ENCODE measurements at places on chromosomes 7 and 10.
A peak's percentile ranks its signal among the peaks of the same experiment; 100 is the strongest.

- peak; percentile 64 for DNase-seq
These were observed 11.7 kb downstream of the ADIRF start for GRCh38 chr10:86979977-86980448.

DNA sequence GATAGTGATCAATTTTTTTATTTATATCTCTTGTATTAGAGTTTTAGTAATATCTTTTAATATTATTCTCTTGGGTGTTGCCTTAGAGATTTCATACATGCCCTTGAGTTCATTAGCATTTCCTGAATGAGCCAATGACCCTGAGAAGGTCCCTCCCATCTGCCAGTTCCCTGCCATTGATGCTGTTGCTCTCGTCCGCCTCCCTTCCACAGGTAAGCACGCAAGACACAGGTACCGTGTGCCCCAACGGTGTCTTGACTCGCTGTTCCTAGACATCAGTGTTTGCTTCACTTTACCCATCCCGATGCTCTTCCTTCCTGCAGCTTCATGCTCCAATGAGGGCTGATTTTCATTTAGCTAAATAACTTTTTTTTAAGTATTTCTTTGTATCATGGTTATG, 19.7 kb upstream of the PWWP2B start:
- no peak for DNase-seq

GRCh38 chr7:27269455-27269854, 26.9 kb downstream of the EVX1 start:
- DNase-seq: no peak

GRCh38 chr10:7030134-7030855, 380.5 kb downstream of the SFMBT2 start:
- DNase-seq: no peak

GRCh38 chr7:51234139-51234538, 82.5 kb downstream of the COBL start:
- no peak for DNase-seq

DNA sequence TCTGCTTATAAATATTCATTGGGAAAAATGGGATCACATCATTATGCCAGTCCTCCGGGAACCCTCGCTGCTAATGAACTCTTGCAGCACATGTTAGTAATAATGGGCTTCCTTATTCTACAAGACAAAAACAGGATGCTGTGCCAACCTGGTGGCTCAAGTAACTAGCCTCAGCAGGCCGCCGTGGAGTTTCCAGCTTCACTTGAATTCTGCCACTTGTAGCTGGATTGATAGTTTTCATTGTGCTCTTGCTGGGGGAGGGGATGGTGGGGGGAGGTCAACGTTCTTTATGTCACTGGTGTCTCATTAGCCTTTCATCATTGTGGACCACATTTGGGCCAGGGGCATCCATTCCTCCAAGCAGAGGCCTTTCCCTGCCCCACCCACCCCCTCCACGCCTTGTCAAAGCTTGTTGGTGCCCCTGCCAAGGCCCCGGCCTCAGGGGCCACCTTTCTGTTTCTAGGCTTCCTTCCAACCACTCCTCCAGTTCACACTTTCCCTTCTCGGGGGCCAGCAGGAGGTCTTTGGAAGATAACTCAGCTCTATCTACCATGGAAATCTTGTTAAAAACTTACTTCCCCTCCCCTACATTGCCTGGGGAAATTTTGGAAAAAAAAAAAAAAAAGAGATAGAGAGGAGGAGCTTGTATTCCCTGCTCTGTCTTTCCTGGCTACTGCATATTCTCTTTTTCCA, 153.9 kb downstream of the BMPER start:
- DNase-seq: peak; percentile 29

DNA sequence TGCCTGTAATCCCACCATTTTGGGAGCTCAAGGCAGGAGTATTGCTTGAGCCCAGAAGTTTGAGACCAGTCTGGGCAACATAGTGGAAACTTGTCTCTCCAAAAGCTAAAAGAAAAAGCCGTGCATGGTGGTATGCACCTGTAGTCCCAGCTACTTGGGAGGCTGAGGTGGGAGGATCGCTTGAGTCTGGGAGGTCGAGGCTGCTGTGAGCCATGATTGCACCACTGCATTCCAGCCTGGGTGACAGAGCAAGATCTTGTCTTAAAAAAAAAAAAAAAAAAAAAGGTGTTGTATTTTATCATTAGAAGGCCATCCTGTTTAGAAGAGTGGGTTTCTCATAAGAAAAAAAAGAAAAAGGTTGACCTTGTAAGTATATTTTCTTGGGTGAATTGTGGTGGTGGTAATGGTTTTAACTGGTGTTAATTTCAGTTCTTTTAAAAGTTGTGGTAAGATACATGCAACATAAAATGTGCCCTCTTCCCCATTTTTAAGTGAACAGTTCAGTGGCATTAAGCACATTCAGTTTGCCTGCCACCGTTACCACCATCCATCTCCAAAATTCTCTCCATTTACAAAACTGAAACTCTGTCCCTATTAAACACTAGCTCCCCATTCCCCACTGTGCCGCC, 34.7 kb downstream of the GRIFIN start:
- no peak for DNase-seq
